ENCODE measurements at places on chromosomes 2 and 18.

DNA sequence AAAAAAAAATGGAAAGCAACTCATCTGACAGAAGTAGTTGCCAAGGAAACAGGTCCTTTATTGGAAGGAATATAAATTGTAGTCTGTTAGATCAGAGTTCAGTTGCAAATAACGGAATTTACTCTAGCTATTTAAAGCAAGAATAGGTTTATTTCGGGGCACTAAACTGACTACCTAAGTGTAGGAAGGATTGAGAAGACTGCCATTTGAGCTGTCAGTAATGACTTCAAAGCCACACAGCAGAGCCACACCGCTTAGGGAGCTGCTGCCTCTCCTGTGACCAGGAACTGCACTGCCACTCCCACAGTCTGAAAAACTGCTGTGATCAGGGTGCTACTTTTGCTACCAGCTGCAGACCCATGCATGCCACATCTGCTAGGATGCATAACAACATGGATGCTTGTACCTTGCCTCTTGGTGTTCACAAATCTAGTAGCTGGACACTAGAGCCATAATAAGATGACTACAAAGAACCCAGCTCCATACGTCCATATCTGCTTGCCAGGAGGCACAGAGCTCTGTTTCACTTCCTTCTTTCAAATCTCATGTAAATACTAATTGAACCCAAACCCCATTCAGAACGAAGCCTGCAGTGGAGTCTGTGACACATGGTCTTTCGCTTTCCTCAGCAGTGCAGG is 2.2 kb downstream of the DSG2 start:
- DNase-seq, result no peak

DNA sequence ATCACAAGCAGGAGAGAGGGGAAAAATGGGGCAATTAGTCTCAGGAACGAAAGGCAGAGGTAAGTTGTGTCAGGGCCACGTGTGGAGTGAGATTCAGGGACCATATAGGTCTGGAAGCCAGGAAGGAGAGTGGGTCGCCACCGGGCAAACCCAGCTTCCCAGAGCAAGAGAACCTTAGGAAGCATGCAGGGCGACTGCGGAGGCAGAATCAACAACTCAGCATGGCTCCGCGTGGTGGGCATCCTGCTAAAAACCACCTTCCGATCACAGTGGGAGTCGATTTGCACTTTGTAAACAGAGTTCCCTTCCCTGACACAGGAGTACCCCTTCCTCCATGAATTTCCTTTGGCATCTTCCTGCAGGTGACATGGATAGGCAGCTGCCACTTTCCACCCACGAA is 114.6 kb downstream of the TTC32 start:
- no peak for DNase-seq

DNA sequence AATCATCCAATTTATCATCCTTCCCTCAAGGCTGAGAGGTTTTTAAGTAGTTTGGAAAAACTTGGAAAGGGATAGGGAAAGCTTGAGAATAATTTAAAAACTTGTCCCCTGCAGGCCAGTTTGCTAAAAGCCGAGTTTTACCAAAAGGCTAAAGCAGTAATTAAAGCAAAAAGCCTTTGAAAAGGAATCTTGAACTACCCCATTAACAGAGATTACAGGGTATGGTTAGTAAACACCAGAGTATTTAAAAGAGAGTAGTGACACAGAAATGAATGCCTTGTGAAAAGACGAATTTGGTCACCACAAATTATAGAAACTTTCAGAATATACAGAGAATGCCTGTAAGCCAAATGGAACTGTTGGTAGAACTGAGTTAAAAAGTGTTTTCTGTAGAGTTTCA is 85.0 kb downstream of the FMNL2 start:
- DNase-seq, result no peak

DNA sequence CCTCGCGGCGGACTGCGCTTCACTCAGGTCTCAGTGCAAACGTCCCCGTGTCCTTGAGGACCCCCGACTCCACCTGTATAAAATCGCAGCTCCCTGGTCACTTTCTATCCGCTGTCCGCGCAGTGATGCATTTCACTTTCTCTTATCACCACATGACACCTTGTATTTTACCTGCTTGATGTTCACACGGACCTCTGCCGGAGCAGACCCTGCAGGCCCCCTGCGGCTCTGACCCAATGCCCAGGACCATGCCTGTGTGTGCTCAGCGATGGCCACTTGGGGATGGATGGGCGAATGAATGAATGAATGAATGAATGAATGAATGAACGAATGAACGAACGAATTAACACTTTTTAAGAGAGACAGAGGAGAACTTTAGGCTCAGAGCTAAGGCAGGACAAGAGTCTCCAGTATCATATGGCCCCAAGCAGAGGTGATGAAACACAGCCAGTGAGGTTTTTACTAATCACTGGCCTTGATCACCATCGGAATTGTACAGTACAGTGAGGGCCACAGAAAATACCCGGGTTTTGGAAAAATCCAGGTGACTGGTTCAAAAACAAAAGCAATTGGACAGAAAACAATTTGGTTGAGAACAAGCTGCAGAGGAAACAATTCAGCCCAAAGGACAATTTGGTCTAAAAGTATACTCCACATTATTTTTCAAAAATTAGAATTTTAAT is 12.3 kb downstream of the ASPRV1 start:
- DNase-seq, result no peak

DNA sequence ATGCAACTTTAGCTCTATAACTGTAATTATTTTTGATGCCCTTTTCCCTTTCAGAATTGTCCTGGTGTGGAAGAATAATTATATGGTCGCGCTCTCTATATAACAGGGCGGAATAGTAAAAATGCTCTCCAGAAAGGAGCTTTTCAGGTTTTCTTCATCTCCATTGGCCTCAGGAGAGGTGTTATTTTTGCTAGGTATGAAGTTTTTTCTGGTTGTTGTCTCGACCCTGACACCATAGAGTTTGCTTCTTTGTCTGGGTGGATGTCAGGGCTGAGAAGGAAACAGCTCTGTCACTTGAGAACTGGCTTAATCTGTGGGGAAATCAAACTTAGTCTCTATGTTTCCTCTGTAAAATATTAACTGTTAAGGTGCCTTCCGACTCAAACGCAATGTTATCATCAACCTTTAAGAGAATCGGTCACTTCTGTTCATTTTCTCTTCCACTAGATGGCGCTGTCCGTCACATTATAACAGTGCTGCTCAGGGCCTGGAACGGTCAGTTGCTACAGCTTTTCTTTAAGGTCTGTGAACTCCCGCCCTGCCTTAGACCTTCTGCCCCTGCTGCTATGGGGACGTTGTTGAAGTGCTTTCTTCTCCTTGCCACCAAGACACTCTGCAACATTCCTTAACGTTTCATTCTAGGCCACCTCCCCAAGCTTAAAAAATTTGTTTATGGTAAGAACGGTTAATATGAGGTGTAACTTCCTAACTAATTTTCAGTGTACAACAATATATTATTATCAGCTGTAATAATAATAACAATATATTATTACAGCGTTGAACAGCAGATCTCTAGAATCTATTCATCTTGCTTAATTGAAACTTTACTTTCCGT is 23.8 kb upstream of the SERPINB12 start:
- peak; percentile 46 for DNase-seq

DNA sequence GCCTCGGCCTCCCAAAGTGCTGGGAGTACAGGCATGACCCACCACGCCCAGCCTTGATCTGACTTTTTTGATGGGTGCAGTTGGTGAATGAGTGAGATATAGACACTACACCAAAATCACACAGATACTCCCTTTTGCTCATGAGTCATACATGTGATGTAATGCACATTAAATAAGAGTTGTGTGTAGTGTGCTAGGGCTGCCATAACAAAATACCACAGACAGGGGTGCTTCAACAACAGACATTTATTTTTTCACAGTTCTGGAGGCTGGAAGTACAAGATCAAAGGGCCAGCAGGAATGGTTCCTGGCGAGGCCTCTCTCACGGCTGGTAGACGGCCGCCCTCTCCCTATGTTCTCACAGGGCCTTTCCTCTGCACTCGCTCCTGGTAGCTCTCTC is 46.6 kb downstream of the GBX2 start:
- no peak for DNase-seq

GRCh38 chr2:29475499-29475898 is 360.3 kb downstream of the CLIP4 start:
- DNase-seq, result no peak

DNA sequence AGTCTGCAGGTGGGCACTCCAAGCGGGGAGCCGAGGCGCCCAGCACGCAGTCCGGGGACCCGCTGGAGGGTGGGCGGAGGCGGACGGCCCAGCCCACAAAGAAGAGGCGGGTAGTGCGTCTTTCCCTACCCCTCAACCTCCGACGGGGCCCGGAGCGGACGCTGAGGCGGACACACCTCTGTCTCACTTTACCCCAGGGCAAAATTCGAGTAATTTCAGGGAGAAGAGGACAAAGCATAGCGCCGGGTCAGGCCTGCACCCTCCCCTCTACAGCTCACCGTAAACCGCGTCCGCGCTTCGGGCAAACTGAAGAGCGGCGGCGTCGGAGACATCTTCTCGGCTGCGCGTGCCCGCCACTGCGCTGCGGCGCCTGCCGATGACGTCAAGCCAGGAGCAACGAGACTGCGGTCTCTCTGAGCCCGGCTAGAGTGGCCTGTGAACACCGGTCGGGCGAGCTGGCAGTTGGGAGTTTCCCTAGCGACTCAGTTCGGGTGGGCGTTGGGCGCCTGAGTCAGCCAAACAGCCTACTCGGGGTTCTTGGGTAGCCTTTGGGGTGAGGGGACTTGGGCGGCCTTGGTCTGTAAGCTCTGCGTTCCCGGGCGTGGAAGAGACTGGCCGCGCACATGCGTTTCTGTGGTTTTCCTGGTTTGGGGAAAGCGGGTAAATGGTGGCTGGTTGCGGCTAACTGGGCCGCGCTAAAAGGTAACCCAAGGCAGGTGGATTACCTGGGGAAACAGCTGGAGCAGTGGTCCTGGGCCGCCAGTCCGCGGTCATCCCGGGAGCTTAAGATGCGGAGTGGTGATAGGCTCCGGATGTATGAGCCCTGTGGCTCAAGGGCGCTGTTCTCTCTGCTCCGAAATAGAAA is at the start of gene THOC1:
Gene THOC1 (minus strand): TSS at position 360 of the 865 bp plus-strand sequence. CDS start 28 bp downstream, at position 332.
- DNase-seq, result peak; percentile 88

GRCh38 chr2:176960736-176961520 is 251.7 kb upstream of the HNRNPA3 start:
- no peak for DNase-seq

- DNase-seq, result no peak
Observed at GRCh38 chr2:149627111-149627801, 39.7 kb upstream of the MMADHC start.

DNA sequence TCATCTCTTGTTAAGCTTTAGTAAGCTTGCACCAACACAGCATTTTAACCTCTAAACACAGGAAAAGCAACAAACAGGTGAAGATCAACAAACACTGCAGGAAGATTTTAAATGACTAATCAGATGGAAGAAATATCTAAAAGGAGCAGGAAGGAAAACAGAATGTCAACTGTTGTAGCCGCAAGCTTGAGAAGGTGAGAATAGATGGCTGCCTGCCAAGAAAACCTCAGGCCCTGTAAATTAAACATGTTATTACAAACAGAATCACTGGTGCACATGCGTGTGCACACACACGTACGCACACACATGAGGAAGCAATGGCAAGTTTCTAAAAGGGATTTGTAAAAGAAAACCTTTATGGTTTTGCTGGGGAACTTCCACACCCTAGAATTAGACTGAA is 257.8 kb upstream of the GALNT5 start:
- DNase-seq, result no peak

DNA sequence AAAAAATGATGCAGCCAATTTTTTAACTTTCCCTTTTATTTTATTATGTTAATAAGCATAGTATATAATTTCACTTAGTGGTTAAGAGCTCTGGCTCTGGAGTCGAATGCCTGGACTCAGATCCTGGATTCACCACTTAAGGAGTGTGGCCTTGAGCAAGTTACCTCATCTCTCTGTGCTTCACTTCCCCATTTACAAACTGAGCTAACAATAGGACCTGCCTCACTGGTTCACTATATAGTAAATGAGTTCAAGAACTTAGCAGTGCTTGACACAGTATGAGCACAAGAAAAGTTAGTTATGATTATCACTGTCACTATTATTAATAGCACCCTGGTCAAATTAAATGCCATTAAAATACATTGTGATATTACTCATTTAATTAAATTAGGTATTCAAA is 30.6 kb downstream of the SCN3A start:
- DNase-seq, result no peak

Data from HS-27A (cell line).